ENCODE measurements at places on chromosomes 11 and 22.

- DNase-seq = no peak
Observed at GRCh38 chr11:84812471-84812969, 814.6 kb downstream of the DLG2 start.

GRCh38 chr11:10303558-10304363 is 1.1 kb upstream of the ADM start:
- peak; percentile 83 for DNase-seq

- DNase-seq = peak; percentile 54
Observed at GRCh38 chr22:23884140-23884539, 10.0 kb upstream of the MIF start.

DNA sequence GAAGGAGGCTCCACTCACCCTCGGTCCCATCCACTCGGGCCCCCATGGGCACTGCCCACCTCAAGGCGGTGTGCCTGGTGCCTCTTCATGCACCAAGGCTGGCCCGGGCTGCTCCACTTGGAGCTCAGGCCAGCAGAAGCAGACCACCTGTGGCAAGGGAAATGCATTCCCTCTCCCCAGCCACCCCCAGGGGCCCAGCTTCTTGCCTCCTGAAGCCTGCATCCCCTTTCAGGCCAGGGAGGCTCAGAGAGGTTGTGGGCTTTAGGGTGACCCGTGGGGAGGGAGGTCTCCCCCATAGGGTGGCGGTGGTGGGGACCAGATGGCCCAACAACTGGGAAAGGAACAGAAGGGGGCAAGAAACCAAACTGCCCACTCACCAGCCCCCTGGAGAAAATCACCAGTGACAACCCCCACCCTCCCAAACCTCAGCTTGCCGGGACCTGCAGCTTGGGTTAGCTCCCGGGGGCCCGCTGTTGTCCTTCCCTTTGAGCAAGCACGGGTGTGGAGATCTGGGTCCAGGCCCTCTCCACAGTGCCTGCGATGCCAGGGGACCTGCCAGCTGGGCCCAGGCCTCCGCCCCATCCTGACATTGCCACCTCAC is 8.4 kb downstream of the CBX6 start:
- peak; percentile 17 for DNase-seq

- no peak for DNase-seq
Observed at GRCh38 chr11:117839936-117840813, 15.6 kb upstream of the FXYD2 start.

- DNase-seq = peak; percentile 81
Observed at GRCh38 chr11:106087815-106088435, 10.5 kb downstream of the AASDHPPT start.

- DNase-seq = no peak
Observed at GRCh38 chr22:38300946-38301345, 16.3 kb downstream of the CSNK1E start.

DNA sequence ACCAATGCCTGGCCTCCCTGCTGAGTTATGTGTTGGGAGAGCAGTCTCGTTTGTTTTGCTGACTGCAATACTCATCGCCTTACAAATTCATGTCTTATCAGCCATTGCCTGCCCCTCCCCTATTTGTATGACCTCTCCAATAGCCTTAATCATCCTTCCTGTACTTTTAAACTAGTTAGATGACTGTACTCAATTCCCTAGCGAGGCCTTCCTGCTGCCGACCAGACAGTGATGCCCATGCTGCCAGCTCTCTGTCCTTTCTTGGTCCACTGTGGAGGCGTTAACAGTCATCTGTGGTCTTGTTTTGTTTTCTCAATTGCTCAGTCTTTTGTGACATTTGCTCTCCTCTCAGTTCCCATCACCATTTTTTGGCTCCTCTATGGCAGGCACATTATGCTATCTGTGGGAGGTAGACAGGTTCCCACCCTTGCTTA is 20.3 kb upstream of the YPEL1 start:
- DNase-seq = no peak

DNA sequence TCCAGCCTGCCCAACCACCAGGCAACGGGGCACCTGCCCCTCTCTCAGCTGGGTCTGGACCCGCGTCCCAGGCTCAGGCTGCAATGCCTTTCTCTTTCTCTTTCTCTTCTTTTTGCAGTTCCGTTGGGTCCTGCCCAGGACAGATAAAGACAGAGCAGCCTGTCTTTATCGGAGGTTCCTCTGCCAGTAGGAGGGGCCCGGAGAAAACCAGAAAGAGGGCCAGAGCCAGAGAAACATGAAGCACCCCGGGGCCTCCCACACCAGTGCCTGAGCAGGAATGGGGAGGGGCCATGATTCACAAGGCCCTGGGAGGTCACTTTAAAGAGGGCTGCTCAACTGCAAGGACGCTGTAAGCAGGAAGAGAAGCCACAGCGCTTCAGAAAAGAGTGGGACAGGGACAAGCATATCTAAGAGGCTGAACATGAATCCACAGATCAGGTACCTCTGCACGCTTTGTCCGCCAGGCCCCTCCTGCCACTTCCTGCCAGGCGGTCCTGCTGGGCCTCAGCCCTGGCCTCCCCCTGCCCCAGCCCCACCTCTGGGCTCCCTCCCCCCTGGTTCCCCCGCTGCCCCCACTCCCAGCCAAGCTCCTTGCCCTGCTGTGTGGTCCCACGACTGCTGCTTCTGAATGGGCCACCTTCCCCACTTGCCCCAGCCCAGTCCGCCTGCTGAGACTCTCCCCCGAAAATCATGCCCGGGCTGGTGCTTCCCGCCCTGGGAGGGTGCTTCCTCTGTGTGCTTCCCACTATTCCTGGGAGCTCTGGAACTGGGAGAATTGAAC is at the start of gene APOBEC3C:
APOBEC3C (plus strand) TSS at position 316 of the 781 bp plus-strand sequence; CDS start at position 422, 106 bp downstream.
- peak; percentile 61 for DNase-seq

GRCh38 chr22:30187529-30188407 is 58.8 kb downstream of the LIF start:
- DNase-seq = no peak

DNA sequence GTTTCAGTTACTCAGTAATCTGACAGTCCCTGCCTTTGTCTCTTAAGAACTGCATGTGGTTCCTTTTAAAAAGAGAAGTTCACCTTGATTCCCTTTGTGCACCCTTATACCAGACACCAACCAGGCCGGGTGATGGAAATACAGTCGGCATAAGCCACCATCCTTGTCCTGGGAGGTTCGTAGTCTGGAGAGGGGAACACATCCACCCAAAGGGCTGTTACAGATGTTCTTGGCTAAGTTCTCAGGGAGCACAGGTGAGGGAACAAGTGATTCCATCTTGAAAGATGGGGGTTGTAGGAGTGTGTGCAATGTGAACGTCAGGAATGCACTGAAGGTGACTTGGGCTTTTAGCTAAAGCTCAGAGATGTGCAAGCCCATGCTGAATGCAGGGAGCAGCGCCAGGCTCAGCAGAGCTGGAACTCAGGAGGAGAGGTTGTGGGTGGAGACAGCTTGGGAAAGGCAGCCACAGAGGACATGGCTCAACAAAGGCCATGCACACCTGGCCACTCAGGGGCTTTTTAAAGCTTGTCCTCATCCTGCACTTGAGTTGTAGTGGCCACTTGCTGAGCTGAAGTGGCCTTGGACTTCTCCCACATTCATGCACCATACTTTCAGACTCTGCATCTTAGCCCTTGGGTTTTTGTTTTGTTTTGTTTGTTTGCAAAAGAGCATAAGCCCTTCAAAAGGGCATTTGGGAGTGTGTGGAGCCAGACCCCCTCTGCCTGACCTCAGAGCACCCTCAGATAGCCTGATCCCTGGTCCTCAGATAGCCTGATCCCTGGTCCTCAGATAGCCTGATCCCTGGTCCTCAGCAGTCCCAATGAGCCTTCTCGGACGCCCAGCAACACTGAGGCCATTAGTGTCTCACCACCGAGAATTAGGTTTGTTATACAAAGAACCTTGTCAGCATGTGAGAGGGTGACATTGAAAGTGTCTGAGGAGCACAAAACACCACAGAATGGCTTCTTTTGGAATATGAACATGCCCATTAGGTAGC is 12.7 kb upstream of the TMA7B start:
- DNase-seq = no peak

DNA sequence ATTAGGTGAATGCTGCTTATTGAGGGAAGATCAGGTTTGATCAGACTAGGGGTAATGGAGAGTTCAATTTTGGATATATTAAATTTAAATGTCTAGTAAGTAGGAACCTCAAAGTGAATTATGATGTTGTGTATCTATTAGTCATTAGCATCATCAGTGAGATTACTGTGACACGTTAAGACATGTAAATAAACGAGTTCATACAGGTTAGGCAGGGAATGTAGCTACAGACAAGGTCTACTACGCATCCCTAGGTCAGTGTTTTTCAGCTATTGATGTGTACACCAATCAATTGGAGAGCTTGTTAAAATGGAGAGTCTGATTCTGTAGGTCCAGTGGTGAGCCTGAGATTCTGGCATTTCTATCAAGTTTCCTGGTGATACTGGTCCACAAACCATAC is 120.1 kb upstream of the LRRC4C start:
- DNase-seq = no peak

GRCh38 chr22:30307041-30307574 is 17.8 kb upstream of the CASTOR1 start:
- DNase-seq = no peak
